ENCODE measurements at places on chromosomes 12 and 14. TPM values are rescaled to one million over a fixed set of nuclear protein-coding genes. Genes with fewer than 3 reads are reported as not detected.

Gene RAN
- 606 TPM for total RNA-seq

Gene GUCY2C
- total RNA-seq, result not detected

DNA sequence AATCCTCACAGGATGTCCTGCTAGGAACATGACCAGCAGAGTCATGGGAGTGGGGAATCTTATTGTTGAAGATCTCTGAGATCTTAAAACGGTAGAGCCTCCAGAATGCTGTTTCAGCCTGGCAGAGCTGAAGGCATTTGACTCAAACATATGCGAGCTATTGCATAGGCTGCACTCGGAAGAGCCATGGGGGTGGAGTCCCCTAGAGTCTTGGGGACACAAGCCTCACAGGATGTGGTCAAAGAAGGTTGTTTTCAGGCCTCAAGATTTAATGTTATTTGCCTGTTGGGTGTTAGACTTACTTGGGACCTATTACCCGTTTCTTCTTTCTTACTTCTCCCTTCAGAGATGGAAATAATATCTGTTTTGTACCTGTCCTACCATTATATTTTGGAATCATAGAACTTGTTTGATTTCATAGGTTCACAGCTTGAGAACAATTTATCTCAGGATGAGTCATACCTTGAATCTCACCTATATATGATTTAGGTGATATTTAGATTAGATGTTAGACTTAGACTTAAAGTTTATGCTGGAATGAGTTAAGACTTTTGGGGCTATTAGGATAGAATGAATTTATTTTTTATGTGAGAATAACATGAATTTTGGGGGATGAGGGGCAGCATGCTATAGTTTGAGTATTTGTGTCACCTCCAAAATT is 172.2 kb upstream of the ATP2B1 start:
- no peaks in the 10 kb centered on the region for H3K36me3 ChIP-seq
- H3K27ac ChIP-seq, result no peak overlapping the region
- no peak overlapping the region for H3K4me3 ChIP-seq
- no peaks in the 10 kb centered on the region for H3K27me3 ChIP-seq
- no peak for DNase-seq

DNA sequence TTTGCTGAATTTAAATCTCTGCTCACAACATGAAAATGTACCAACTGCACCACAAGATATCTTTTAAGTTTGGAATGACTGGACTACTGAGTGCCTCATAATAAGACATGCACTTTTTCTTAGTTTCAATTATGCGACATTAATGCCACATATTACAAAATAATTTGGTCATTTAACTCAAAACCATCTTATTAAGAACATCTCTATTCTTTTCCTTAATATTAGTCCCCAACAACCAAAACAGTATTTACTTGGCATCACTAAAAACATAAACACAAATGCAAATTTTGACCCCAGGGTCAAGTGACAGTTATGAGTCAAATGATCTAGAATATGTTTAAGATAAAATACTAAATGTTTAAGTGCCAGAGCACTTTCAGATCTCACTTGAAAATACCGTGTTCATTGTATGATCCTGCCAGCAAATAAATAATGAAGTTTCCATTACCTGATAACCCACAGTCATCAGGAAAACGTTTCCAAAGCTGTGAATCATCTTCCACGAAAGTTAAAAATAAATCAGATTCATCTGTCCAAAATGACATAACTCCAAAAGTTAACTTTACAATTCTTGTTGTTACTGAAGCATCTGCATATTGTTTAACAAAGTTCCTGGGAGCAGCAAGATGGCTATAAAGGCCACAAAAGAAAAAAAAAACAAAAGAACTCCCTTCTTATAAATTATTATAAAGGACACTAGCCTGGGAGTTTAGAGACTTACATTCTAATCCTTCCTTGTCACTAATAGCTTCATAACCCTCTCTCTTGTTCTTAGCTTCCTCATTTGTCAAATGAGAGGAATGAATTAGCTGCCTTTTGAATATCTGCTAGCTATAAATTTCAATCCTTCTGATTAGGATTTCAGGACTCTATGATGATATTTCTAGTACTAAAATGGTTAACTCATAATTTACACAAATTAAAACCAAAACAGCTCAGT is 30.5 kb upstream of the AP4S1 start:
- H3K36me3 ChIP-seq, result peaks cover 20% of the 10 kb centered on the region
- H3K27ac ChIP-seq, result no peak overlapping the region
- no peak overlapping the region for H3K4me3 ChIP-seq
- peak; percentile 5 for DNase-seq

DNA sequence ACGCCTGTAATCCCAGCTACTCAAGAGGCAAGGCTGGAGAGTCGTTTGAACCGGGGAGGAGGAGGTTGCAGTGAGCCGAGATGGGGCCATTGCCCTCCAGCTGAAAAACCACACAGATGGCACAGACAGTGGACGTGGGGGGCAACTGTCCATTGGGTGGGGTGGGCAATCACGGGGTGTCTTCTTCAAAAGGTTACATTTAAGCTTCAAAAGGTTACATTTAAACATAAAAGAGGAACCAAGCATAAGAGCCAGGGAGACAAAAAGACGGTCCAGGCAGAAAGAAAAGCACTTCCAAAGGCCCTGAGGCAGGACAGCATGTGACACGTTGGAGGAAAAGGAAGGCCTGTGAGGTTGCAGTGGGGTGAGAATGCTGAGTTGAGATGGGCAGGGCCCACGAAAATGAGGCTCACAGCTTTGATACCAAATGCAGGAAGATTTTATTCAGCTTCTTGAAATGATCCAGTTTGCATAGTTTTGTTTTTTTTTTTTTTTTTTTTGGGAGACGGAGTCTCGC is 10.7 kb downstream of the SCARB1 start:
- H3K36me3 ChIP-seq, result no peaks in the 10 kb centered on the region
- DNase-seq, result no peak
- no peaks in the 10 kb centered on the region for H3K4me1 ChIP-seq
- H3K27me3 ChIP-seq, result no peaks in the 10 kb centered on the region

- no peak overlapping the region for H3K27ac ChIP-seq
- DNase-seq, result no peak
- no peaks in the 10 kb centered on the region for H3K27me3 ChIP-seq
- no peaks in the 10 kb centered on the region for H3K4me1 ChIP-seq
- no peaks in the 10 kb centered on the region for H3K36me3 ChIP-seq
- H3K4me3 ChIP-seq, result no peak overlapping the region
These were observed 990.2 kb downstream of the GALC start for GRCh38 chr14:87002776-87003175.

DNA sequence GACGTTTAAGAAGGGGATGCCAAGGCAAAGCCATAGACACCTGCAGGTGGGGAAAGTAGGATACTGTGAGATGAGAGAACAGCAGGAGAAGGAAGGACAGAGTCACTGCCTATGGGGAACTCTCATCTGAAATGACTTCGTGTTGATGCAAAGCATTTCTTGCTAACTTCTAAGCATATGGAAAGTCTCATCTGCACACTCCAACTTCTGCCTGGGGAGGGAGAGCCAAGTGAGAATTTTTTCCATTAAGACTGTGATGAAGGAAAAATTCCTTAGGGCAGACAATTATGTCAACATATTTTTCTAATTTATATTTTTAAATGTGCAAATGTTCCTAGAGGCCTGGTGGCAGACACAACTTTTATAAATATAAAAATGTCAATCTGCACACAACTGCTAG is 115.3 kb downstream of the IPO8 start:
- H3K36me3 ChIP-seq, result no peaks in the 10 kb centered on the region
- no peaks in the 10 kb centered on the region for H3K4me1 ChIP-seq
- H3K27me3 ChIP-seq, result no peaks in the 10 kb centered on the region
- no peak overlapping the region for H3K27ac ChIP-seq

- H3K27me3 ChIP-seq, result no peaks in the 10 kb centered on the region
- H3K4me3 ChIP-seq, result no peak overlapping the region
- peaks cover 12% of the 10 kb centered on the region for H3K4me1 ChIP-seq
These were observed 81.0 kb downstream of the PTPN21 start for GRCh38 chr14:88473791-88474190.

GRCh38 chr12:105480162-105480561 is 149.7 kb downstream of the C12orf75 start:
- DNase-seq, result no peak
- H3K4me3 ChIP-seq, result no peak overlapping the region
- no peaks in the 10 kb centered on the region for H3K36me3 ChIP-seq
- no peak overlapping the region for H3K27ac ChIP-seq

DNA sequence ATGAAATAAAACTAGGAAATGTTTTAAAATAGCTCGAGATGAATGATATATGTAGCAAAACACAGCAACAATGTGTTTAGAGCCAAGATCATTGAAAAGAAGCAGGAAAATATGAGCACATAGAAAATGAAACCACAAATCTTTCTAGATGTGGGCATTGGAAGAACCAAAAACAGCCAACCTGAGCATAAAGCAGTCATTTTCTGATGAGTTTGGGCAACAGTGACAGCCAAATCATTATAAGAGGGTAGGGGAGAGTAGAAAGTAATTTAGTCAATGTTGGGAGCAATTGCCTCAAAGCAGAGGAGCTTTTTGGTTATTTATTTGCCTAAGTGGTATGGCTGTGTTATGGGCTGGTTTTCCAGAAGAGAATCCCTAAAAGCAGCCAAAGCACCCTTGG is 8.8 kb upstream of the BICDL1 start:
- DNase-seq, result no peak
- H3K27ac ChIP-seq, result no peak overlapping the region
- no peaks in the 10 kb centered on the region for H3K4me1 ChIP-seq
- no peak overlapping the region for H3K4me3 ChIP-seq
- peaks cover 29% of the 10 kb centered on the region for H3K27me3 ChIP-seq

DNA sequence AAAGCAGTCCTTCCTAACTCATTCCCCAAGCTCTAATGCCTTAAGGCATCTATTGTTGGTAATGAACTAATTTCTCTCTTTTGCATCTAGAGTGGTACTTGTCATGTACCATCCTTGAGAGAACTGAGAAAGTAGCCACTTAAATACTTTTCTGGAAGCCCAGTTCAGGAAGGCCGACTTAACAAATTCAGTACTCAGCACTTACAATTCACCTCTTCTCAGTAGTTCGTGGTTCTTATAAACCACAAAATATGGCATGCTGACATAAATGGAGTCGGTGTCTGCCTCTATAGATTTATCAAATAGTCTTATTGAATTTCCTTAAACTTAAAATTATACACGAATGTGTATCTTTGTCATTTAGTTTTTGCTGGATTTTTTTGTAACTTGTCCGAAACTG is 9.4 kb upstream of the COCH start:
- H3K27ac ChIP-seq, result no peak overlapping the region
- peaks cover 27% of the 10 kb centered on the region for H3K27me3 ChIP-seq
- no peaks in the 10 kb centered on the region for H3K4me1 ChIP-seq
- DNase-seq, result no peak

Measured in SJSA1 (cell line).